Activated T-helper 1 cell treated with anti-CD3 and anti-CD28 coated beads, Interleukin-2, amount 50 U/mL, for 16 hours (primary cell): ENCODE measurements at places on chromosomes 7 and 10.

GRCh38 chr10:84308481-84309304 is 19.7 kb upstream of the CCSER2 start:
- no peak for DNase-seq

GRCh38 chr10:33157103-33157502 is 177.4 kb downstream of the NRP1 start:
- no peak for DNase-seq

DNA sequence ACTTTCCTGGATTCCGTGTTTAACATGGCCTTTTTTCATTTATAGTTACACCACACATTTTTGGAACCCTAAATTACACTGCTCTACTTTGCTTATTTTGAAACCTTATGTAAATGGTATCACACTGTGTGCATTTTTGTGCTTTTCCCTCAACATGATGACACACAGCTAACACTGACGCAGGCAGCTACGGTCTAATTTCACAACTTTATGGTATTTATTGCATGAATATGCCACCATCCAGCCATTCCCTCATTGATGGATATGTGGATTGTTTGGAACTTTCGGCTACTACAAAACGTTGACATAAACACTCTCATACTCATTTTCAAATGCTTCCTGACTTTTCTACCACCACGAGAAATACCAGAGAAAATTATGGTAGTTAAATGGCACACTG is 6.9 kb downstream of the PAPOLB start:
- DNase-seq, result no peak

- DNase-seq, result no peak
These were observed 2.7 kb downstream of the NHLRC2 start for GRCh38 chr10:113857210-113857609.

GRCh38 chr10:99084161-99084560 is 151.5 kb downstream of the HPSE2 start:
- no peak for DNase-seq

GRCh38 chr7:47357361-47357760 is 224.6 kb downstream of the TNS3 start:
- DNase-seq, result no peak

GRCh38 chr10:31151301-31151700 is 119.6 kb upstream of the ZNF438 start:
- DNase-seq, result no peak

GRCh38 chr10:13492493-13493180 is 36.2 kb downstream of the BEND7 start:
- no peak for DNase-seq

DNA sequence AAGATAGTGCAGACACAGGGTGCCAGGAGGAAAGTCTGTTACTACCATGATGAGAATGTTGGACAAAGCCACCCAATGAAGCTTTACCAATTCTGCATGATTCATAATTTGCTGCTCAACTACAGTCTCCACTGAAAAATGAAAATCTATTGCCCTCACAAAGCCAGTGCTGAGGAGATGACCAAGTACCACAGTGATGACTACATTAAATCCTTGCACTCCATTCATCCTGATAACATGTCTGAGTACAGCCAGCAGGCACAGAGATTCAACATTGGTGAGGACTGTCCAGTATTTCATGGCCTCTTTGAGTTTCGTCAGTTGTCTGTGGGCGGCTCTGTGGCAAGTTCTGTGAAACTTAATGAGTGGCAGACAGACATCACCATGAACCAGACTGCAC is 144.0 kb downstream of the PLCE1 start:
- no peak for DNase-seq
